NCI-H2081 (cell line): ENCODE measurements at places on chromosomes 5 and 9.

DNA sequence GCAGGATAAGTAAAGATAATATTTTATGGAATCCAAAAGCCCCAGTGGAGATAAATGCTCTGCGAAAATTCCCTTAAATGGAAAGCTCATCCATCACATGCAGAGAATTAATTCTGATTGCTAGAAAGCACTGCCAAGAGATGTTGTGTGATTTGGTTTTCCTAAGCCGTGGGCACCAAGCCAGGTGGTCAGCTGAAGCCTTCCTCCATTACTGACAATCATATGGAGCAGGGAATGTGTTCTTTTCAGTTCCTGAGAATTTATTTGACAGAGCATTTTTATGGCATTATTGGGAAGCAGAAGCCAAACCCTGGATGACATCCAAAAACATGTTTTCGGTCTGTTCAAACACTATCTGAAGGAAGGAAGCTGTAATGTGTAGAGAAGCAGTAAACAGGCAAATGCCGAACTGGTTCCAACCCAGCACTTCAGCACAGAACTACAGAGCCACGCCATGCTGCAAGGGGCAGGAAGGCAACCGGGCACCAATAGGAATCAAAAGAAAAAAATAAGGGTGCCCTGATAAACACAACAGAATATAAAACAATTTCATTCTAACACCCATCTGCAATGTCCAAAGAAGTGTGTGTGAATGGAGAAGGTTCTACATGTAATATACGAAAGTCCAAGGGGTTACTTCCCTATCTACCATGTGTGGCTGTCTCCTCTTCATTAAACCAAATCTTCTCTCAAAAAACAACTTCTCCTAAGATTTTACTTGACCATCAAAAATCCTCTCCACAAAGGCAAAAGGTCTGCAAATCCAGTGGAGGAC, 12.3 kb downstream of the ARSB start:
- peak; percentile 65 for DNase-seq

DNA sequence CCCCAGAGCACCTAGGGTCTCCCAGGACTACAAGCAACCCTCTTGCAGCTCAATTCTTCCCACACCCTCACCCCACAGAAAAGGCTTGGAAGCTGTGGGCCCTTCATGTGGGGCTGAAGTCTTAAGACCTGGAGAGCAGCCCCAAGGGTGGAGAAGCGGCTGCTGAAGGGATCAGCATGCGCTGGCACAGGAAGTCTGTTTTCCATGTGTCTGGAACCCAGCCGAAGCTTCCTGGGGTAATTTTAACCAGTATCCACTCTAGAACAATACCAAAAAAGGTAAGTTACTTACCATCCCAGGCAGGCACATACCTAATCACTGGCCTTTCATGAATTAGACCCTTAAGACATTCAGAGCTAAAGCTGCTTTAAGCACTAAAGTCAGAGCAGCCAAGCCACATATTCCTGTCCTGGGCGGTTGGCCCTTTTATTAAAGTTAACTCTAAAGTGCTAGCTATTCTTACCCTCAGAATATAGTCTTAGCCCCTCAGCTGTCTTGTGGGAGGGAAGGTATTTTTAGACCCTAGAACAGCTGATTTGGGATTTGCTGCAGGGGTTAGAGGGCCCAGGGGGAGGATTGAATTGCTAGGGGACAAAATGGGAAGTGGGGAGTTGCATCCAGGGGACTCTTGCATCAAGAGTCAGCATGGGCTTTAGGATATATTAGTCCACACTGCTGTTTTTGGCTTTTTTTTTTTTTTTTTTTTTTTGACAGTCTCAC, 6.9 kb downstream of the IL17B start:
- DNase-seq, result no peak

GRCh38 chr9:114086607-114087006, 8.5 kb upstream of the AMBP start:
- DNase-seq, result no peak

GRCh38 chr9:106916466-106917235, 53.7 kb downstream of the ZNF462 start:
- DNase-seq, result no peak

DNA sequence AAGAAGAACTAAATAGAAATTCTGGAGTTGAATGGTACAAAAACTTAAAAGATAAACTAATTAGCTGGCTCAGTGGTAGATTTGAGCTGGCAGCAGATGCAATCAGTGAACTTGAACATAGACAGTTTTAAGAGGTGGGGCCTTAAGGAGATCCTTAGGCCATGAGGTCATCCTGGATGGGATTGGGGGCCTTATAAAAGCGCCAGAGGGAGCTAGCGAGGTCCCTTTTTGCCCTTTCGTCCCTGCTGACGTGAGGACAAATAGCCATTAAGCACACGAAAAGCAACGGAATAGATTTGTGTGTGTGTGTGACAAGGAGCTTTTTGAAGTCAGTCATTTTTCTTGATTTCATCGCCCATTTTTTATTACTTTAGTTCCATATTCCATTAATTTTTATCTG, 83.3 kb downstream of the ZNF354C start:
- no peak for DNase-seq

DNA sequence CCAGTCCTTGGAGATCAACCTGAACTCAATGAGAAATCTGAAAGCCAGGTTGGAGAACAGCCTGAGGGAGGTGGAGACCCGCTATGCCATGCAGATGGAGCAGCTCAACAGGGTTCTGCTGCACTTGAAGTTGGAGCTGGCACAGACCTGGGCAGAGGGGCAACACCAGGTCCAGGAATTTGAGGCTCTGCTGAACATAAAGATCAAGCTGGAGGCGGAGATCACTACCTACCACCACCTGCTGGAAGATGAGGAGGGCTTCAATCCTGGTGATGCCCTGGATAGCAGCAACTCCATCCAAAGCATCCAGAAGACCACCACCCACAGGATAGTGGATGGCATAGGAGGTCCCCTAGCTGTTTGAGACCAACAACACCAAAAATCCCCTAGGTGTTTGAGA, 30.5 kb upstream of the SPZ1 start:
- DNase-seq, result no peak

DNA sequence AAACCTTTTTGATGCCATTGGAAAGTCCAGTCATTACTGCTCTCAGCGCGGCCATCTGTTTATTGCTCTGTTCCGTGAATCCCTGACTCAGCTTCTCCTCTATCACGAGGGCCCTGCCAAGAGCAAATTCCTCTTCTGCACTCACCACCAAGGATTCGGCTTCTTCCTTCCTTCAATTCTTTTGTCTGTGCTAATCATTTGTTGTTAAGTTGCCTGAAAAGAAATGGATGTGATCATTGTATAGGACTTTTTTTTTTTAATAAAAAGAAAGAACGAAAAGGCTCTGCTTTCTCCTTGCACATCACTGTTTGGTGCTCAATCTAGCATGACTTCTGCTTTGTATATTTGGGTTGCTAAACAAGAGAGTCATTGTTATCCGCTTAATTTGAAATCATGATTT, 128.7 kb upstream of the PIK3R1 start:
- DNase-seq, result no peak

DNA sequence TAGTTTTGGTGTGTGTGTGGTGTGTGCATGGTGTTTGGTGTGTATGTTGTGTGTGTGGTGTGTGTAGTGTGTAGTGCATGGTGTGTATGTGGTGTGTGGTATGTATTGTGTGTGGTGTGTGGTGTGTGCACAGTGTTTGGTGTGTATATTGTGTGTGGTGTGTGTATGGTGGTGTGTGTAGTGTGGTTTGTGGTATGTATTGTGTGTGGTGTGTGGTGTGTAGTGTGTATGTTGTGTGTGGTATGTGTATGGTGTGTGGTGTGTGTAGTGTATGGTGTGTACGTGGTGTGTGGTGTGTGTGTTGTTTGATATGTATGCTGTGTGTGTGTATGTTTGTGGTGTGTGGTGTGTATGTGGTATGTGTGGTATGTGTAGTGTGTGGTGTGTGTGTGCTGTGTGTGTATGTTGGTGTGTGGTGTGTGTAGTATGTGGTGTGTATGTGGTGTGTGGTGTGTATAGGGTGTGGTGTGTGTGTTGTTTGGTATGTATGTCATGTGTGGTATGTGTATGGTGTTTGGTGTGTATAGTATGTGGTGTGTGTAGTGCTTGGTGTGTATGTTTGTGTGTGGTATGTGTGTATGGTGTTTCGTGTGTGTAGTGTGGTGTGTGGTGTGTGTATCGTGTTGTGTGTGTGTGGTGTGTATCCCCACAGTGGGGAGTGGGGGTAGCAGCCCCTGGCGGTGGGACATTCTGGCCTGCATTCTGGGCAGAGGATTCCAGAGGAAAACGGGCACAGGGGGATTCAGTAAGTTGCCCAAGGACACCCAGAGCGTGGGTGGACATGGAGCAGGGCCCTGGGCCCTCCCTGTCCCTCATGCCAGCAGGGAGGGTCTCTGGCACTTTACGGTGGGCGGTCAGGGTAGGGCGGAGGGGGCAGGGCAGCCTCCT, 79.7 kb downstream of the HMCN2 start:
- no peak for DNase-seq

- DNase-seq, result no peak
Measured at GRCh38 chr9:112489039-112489546, 2.5 kb downstream of the KIAA1958 start.

DNA sequence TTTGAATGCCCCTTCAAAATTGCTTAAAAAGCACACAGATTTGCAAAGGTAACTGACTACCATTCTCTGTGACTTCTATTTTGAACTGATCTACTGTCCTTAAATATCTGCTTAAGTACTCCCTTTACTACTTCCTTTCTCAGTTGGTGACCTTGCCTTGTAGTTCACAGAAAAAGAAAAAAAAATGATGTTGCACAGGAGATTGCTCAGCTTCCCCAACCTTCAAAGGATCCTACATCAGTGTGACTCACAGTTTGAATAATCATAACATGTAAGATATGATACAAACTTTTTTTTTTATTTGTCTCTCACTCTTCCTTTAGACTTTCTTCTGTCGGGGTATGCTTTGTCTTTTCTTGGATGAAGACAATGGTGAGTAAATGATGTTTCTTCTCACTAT, 1029.6 kb downstream of the CDH12 start:
- no peak for DNase-seq

GRCh38 chr5:62328772-62329491, 22.9 kb downstream of the KIF2A start:
- no peak for DNase-seq

- no peak for DNase-seq
Measured at GRCh38 chr9:98860871-98861293, 53.4 kb downstream of the GALNT12 start.
